MM.1S (cell line): ENCODE measurements at places on chromosomes 16 and 17.

- DNase-seq = no peak
Measured at GRCh38 chr16:88669980-88670379, 7.1 kb upstream of the MVD start.

DNA sequence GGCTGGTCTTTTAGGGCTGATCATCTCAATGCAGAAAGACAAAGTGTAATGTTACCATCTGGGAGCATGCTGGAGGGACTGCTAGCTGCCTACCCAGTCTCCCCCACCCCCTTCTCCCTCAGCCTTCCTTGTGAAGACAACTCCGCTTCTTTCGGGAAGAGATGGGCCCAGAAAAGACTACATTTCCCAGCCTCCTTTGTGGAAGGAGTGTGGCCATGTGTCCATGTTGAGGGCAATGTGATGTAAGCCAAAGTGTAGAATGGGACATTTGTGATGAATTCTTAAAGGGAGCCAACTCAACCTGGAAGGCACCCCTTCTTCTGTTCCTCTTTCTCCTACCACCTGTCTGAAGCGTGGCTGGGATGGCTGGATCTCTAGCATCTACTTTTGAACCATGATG is 16.3 kb downstream of the ABCC12 start:
- no peak for DNase-seq

DNA sequence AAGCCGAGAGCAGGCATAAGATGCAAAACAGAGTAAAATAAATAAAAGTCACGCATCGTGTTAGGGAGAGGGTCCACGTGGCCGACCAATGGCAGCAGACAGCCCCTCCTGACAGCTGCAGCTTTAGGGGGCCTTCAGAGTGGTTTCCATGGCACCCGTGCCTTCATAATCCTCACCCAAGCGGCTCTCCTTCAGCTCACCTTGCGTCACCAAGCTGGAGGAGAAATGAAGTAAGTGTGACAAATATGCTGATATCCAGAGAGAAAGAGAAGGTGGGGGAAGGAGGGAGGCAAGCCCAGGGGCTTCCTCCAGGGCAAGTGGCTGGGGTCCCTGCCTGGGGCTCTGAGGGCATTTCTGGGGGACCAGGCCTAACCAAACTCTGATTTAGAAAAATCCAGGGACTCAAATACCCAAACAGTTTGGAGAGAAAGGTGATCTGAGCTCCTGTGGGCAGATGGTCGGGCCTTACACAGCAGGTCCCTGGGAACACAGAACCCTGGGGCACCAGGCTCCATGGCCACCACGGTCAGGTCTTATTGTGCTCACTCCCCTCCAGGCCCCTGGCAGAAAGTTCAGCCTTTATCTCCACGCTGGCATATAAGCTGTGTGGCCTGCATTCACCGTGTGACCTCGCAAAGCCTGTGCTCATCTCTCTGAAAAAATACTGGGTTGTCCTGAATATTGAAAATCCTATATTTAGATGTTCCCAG is 80.7 kb upstream of the TNRC6C start:
- no peak for DNase-seq

DNA sequence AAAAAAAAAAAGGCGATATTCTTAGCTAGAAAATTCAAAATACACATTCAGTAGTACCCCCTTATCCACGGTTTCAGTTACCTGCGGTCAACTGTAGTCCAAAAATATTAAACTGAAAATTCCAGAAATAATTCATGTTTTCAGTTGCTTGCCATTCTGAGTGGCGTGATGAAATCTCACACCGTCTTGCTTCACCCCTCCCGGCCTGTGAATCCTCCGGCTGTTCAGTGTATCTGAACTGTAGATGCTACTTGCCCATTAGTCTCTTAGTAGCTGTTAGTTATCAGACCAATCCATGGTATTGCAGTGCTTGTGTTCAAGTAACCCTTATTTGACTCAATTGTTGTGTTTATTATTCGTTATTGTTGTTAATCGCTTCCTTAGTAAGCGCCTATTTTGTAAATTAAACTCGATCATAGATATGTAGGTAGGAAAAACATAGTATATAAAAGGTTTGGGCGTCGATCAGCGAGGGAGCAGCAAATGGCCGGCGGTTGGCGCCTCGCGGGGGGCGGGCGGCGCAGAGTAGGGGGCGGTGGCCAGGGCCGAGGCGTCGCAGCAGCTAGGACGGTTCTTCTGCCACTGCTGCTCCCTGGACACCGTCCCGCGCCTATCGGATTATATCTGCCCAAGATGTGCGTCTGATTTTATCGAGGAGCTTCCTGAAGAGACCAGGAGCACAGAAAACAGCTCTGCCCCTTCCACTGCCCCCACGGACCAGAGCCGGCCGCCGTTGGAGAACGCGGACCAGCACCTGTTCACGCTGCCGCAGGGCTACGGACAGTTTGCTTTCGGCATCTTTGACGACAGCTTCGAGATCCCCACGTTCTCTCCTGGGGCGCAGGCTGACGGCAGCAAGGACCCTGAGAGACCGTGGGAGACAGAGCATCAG is 39.8 kb upstream of the AKAP1 start:
- DNase-seq = no peak

DNA sequence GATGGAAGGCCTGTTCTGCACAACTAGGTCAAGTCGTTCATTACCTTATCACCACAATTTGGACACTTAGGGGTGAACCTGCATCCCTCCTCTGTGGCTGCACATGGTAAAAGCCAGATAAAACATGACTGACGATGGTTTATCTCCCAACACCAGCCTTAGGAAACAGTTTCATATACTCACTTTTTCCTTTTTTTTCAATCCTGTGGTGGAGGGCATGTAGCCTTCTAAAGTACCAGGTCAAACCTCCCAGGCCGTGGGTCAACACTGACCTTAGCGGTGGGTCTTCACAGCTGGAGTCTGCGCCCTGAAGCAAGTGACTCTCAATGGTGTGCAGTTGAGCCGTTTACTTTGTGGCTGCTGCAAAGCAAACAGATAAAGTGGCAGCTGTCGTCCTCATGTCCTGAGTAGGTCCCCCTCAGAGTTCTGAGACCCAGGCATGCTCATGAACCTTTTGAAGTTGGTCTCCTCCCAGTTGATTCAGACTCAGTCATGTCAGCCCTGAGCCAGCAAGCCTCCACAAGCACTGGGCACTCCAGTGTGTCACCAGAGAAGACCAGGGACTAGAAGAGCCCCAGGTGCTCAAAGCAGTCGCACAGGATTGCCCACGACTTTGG is 5.9 kb downstream of the FAHD1 start:
- no peak for DNase-seq

- no peak for DNase-seq
Measured at GRCh38 chr16:88538366-88539060, 31.7 kb upstream of the ZC3H18 start.

- DNase-seq = no peak
Measured at GRCh38 chr17:75457047-75457654, 716 bp downstream of the TMEM94 start.
